Cerebellum (tissue), 4 donors: ENCODE measurements at places on chromosomes 7 and 10. TPM values are rescaled to one million over a fixed set of nuclear protein-coding genes. Genes with fewer than 3 reads are reported as not detected.

SLC13A4 gene
- 2.4 TPM for total RNA-seq

NANOS1 gene
- total RNA-seq: 7.8 TPM

MYO1G gene
- total RNA-seq: 0.54 TPM

APBB1IP gene
- 1.6 TPM for total RNA-seq

TRIM73 gene
- 8.5 TPM for total RNA-seq

CLEC5A gene
- not detected for total RNA-seq

TNPO3 gene
- total RNA-seq: 64.5 TPM
